ENCODE measurements at places on chromosomes 2 and 18. TPM values are rescaled to one million over a fixed set of nuclear protein-coding genes. Genes with fewer than 3 reads are reported as not detected.
A peak's percentile ranks its signal among the peaks of the same experiment; 100 is the strongest.

SP140L gene
- 5.5 TPM for total RNA-seq

BOK gene
- 3.8 TPM for total RNA-seq

- no peak for DNase-seq
Measured at GRCh38 chr2:229129738-229130371, 141.2 kb downstream of the PID1 start.

- peak; percentile 57 for DNase-seq
Measured at GRCh38 chr2:85889627-85890281, 964 bp upstream of the ST3GAL5 start.

DNA sequence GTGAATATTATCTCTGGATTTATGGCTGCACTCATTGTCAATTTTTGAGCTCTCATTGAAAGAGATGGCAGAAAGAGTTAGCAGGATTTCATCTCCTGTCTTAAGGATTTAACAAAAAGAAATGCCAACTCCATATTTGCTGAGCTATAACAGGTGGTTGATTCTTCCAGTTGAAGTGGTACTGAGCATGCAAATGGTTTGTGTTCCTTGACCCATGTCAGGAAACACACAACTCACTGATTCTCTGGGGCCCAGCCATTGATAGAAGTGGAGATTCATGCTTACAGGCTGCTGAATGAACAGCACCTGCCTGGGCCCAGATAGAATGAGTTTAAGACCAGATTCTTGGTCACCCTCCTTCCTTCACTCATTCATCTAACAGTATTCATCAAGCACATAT lies 128.8 kb downstream of the CERS6 start:
- no peak for DNase-seq

DNA sequence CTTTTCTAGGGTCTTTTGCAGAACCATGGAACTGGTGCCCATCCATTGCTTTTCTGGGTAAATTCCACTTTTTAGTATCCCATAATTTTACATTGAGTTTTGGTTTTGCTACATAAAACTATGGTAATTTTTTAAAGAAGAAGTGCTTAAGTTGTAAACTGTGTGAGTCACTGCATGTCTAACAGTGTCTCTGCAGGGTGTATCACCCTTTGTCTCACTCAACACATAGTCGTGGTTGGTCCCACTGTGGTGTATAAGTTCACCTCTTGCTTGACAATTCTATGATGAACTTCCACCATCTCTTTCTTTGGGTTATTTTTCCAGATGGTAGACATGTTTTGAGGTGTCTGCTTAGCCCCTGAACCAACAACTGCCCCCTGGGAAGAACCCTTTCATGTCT lies 10.5 kb downstream of the SCTR start:
- no peak for DNase-seq
